ENCODE measurements at places on chromosomes 7 and 10.

DNA sequence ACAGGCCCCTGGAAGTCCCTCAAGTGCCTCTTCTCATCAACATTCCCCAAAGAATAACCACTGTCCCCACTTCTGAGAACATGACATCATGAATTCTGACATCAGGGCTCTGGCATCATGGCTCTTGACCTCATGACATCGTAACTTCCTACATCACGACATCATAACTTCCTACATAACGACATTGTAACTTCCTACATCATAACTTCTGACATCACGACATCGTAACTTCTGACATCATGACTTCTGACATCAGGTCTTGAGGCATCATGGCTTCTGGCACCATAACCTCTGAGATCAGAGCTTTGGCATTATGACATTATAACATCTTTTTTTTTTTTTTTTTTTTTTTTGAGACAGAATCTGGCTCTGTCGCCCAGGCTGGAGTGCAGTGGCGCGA lies 66.7 kb upstream of the FAM20C start:
- DNase-seq, result no peak

- DNase-seq, result no peak
Measured at GRCh38 chr10:95354110-95354509, 63.3 kb upstream of the PDLIM1 start.

- DNase-seq, result no peak
Measured at GRCh38 chr7:29287366-29287765, 92.8 kb downstream of the CHN2 start.

- no peak for DNase-seq
Measured at GRCh38 chr10:30518907-30519306, 84.9 kb downstream of the MAP3K8 start.

DNA sequence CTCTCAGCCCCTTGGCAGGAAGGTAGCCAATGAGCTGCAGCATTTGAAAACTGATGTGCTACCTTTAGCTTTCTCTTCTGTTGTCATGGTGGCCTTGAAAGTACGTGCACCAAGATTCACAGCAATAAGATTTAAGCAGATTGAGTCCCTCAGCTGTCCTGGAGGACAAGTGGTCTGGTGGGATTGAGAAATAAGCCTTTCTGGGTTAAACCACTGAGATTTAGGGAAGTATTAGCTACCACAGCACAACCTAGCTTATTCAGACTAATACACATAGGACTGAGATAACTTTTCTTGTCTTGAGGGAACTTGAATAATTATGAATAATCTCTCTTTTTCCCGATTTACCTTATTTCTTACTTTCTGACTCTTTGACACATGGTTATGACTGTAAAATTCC lies 324.0 kb downstream of the PTEN start:
- no peak for DNase-seq

DNA sequence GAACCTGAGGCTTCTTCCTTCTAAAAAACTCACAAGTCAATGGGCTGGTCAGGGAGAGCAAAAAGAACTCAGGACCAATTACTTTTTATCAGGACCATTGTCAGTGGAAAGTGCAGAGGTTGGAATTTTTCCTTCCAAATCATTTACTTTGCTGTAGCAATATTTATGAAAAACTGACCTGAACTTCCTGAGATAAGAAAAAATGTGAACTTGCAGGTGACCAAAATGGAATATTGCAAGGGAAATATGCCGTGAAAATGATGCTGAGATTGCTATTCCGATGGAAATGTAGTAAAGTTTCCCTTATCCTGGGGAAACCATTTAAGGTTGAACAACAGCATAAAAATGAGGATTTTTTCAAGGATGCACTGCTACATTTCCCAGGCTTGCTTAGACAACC lies 148.3 kb upstream of the PFKP start:
- no peak for DNase-seq

DNA sequence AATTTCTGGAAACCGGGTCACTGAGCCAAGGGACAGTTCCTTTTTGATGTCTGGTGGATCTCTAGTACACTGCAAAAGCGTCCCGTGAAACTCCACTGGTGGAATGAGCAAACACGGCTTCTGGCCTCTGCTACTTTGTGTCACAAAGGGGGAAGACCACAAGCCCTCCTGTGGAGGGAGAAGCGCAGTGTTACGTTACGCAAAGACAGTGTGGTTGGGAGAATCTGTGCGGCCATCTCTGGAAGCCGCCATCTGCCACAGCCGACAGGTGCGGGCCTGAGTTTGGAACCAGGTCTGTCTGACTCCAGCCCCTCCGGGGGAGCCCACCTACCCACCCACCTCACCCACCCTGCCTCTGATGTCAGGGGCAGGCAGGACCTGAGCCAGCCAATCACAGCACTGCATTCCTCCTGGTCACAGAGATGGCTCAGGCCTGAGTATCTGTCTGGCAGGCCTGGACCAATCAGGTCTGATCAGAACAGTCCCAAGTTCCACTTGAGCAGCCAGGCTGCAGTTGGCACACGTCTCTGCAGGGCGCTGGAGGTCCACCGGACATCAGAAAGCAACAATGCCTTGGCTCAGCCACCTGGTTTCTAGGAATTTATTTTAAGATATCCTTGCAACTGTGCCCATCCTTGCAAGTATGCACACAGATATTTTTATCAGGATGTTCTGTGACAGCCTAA lies 3.0 kb upstream of the CYP2W1 start:
- DNase-seq, result no peak

DNA sequence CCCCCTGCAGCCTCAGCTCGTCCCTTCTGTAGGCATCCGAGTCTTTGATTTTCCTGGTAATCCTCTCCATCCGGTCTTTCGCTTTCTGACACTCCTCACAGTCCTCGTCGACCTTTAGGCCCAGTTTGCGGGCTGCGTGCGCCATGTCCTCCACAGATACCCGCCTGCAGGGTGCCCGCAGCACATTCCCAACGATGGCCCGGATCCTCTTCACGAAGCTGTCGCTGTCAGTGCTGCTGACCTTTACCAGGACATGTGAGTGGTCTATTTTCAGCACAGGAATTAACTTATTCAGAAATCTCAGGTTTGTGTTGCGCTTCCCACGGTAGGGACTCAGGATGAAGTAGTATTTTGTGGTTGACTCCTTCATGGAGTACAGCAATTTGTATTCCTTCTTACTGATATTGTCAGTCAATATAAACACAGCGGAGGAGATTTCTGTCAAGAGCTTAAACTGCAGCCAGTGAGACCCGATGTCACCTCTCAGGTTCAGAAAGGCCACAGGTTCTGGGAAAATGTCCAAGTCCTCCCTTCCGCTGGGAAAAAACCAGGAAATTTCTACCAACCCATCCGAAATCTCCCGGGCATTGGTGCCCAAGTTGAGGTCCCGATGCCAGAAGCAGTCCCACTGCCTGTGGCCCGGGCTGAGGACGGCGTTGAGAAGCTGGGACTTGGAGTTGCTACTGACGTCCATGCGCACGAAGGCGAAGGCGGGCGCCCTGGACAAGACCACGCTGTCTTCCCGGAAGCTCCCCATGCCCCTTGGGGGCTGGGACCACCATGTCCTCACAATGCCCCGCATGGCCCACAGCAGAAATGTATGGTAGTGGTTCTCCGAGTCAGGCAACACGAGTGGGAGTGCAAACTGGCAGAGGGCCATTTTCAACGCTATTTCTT lies 8.9 kb upstream of the MRPS24 start:
- no peak for DNase-seq

- DNase-seq, result no peak
Measured at GRCh38 chr7:81871606-81872265, 101.9 kb upstream of the HGF start.

- no peak for DNase-seq
Measured at GRCh38 chr7:16954321-16954720, 72.5 kb upstream of the AGR3 start.

DNA sequence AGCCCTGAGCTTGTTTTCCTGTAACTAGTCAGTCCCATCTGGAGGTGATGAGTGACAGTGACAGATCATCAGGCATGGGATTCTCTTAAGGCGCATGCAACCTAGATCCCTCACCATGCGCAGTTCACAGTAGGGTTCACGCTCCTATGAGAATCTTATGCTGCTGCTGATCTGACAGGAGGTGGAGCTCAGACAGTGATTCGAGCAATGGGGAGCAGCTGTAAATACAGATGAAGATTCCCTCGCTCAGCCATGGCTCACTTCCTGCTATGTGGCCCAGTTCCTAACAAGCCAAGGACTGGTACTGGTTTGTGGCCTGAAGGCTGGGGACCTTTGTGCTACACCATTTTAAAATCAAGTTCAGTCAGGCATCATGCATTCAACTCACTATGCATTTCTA lies 221.7 kb downstream of the KIAA1217 start:
- no peak for DNase-seq

DNA sequence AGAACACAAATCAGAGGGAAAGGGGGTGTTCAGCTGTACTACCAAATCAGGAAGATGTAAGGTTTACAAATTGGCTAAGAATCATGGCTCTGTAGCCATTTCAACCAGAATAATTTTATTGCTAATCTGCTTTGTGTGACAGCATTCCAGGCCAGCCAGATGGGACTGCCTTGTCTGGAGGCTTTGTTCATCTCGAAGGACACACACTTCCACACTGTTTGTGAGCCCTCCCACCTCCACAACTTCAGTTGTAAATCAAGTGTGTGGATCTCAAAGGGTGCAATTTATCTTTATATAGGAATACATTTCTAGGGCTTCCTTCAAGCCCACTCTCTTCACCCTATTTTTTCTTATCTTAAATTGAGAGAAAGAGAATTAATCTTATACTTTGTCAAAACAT lies 6.9 kb upstream of the OIT3 start:
- DNase-seq, result no peak

GRCh38 chr10:86956195-86956847 lies 1.1 kb downstream of the MMRN2 start:
- DNase-seq, result no peak

DNA sequence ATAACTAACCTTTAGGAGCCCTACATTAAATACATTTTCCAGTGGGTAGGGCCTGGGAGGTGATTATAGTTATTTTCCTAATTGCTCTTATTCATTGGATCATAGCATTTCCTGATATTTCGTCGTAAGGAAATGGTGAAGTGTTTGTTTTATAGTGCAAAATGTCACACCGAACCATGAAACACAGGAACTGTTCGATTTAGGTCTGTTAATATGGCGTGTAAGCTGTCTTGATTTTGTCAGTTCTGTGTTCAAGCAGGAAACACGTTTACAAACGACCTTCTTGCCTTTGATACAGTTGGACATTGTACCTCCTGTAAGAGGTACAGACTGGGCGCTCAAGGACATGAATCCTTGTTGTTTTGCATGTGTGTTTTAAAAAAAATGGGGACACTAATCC lies 14.8 kb downstream of the RBM17 start:
- DNase-seq, result no peak

- DNase-seq, result no peak
Measured at GRCh38 chr10:126939706-126940105, 34.5 kb downstream of the DOCK1 start.

DNA sequence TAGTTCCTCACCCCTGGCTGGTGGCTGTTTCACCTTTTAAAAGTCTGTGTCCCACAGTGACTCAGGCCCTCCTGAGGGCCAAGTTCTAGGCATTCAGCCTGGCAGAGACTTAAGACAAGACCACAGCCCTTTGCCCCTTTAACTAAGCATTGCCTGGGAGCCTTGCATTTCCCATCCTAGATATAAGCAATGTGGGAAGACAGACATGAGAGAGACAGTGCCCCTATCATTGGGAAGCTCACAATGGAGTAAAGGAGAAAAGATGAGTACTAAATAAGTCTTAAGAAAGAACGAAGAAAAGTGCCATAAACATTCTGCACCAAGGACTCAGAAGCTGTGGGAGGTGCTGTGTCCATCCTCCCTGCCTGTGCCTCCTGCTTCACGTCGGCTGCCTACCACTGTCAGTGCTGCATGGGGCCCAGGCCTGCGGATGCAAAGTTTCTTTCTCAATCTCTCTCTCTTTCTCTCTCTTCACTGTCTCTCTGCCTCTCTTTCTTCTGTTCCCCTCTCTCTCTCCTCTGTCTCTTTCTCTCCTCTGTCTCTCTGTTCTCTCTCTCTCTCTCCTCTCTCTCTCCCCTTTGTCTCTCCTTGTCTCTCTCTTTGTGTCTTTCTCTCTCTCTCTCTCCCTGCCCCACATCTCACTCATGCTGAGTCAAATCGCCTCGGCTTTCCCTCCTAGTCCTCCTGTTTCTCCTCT lies 21.5 kb downstream of the GPRIN2 start:
- no peak for DNase-seq

DNA sequence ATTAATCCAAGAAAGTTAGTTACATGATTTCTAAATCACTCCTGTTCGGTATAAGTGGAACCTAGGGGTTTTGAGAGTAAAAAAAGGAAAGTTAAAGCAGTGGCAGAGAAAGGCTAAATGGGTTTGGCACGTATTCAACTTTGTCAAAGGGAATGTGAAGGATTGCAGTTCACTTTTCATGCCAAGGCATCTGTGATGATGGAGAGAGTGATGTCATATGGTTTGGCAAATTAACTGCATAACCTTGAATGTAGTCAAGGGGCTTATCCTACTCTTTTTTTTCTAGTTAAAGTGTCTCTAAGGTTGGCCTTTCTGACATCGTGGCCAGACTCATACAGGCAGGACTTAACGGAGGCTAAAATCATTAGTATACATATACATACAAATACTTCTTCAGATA lies 277.8 kb downstream of the EXOC4 start:
- DNase-seq, result no peak

DNA sequence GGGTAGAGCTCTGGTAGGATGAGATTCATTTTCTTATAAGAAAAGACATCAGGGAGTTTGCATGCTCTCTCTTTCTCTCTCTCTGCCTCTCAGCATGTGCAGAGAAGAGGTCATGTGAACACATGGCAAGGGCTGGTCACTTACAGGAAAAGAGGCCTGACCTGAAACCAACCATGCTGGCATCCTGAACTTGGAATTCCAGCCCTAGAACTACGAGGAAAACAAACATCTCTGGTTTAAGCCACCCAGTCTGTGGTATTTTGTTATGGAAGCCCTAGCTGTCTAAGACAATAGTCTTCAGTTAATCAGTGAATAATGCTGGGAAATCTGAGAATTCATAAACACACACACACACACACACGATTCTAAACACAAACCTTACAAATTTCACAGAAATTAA lies 1104.2 kb upstream of the LRRN3 start:
- DNase-seq, result no peak

DNA sequence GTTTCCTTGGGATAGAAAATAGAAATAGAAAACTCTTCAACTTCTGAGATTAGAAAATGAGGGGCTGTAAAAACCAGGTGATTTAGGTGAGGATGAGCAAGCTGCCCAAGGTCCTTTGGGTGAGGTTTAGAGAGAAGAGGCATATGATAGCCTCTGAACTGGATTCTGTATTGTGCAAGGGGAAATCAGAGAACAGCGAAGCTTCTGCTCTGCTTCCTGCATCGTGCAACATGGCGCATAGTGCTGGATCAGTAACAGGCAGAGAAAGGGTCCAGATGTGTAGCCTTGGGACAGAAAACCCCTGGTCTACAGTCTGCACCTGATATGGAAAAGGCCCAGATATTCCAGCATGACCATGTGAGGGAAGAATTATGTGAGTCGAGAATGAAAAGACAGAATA lies 121.7 kb downstream of the MBL2 start:
- DNase-seq, result no peak

GRCh38 chr7:29763266-29763665 lies 43.0 kb upstream of the WIPF3 start:
- no peak for DNase-seq

GRCh38 chr10:87861566-87861952 lies 1.8 kb downstream of the KLLN start:
- DNase-seq, result no peak

- DNase-seq, result no peak
Measured at GRCh38 chr10:31697271-31698180, 231.1 kb downstream of the ARHGAP12 start.

Measured in GM18507 (cell line).